AG04450 (cell line): ENCODE measurements at places on chromosomes 16 and 17. TPM values are rescaled to one million over a fixed set of nuclear protein-coding genes. Genes with fewer than 3 reads are reported as not detected.

DNA sequence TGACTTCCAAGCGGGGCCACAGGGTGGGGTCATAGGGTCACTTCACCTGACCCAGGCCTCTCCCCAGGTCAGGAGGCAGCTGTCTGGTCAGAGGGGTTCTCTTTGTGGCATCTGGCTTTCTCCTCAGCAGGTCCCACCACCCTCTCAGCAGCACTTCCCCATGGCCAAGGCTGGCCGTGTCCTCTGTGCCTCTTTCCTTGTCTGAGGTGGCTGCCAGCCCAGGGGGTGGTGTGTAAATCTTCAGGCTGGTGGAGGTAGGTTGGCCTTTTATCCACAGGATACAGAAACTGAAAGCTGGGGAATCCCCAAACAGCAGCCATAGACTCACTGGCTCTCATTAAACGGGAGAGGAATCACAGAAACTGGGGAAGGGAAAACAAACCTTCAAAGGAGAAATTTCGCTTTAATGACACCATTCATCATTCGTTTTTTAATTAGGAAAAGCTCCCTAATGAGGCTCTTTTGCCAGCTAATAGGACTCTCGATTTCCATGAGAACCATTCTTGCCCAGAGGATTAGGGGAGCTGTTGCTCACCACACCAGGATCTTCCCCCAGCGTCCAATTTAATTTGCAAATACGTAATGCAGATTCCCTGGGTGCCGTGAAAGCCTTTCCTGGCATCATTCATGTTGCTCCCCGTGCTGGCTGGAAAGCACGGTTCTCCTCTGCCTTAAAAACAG lies 18.0 kb downstream of the C17orf75 start:
- no peak for DNase-seq

- DNase-seq = no peak
Observed at GRCh38 chr16:35134471-35134870, 1675.1 kb downstream of the TP53TG3F start.

DNA sequence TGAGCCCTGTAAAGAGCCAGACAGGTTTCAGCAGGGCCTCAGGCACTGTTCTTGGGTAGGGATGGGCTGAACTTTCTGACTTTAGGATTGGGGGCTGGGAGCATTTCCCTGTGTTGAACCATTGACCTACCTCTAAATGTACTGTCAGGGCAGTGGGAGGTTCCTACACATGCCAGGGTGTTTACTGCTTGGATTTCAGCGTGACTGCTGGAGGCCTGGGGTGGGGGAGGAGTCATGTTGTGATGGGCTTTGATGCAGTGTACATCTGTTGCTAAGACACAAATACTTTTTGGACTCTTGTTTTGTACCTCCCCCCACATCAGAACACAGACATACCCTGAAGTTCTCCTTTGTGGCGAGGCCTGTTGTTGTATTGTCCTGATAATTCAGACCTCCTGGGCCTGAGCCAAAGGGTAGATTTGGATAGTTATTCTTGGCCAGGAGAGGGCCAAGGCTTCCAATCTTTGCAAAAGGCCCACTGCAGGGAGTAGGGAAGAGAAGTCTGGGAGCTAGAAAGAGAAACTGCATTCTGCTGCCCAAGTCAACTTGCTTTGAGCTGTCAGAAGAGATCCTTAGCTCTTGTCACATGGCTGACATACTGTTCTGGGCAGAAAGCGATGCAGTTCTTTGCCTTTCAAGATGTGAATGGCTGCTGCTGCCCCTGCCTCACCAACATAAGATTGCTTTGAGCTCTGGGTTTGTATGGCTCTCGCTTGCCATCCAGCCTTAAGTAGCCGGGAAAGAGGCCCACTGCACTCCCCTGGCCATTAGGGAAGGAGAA lies 3.7 kb downstream of the NFE2L1 start:
- no peak for DNase-seq

The KRTAP1-1 gene
- polyA plus RNA-seq = 0.19 and 0.27 TPM in 2 replicates

- no peak for DNase-seq
Observed at GRCh38 chr16:79451196-79451816, 149.2 kb downstream of the MAF start.

GRCh38 chr17:36510636-36511035 lies 24.0 kb downstream of the MYO19 start:
- DNase-seq = no peak

The C17orf113 gene
- 0.07 and 0.09 TPM in 2 replicates for polyA plus RNA-seq

- no peak for DNase-seq
Observed at GRCh38 chr17:66630379-66630778, 204.5 kb upstream of the CACNG5 start.

- no peak for DNase-seq
Observed at GRCh38 chr16:65697521-65697920, 575.7 kb upstream of the CDH11 start.

DNA sequence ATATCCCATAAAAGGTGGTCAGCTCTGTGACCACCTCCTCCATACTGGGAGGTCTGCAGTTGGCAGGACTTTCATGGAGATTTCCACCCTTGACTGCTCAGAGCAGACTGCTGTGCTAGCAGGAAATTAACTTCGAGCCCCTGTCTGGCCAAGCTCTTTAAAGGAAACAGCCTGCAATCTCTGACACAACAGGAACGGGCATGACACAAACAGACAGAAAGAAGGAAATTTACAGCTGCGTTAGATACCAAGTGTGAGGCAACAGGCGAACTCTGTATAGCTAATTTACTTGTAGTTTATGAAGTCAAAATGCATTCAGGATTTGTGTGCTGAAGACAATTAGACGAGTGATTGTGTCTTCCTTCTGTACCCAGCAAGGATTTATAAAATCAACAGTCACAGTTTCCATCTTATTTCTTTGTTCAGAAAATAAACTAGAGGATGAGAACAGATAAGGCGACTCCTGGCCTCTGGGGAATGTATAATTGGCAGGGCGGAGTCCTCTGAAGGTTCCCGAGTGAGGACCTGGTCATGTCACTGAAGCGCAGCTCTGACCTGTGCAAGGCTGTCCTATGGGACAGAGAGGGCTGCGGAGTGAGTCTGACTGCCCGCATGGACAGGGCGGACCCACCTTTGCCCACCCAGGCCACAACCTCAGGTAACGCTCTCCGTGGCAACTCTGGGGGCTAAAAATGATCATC lies 16.1 kb downstream of the WIPI1 start:
- DNase-seq = no peak

The LITAFD gene
- not detected in 2 replicates for polyA plus RNA-seq

- DNase-seq = no peak
Observed at GRCh38 chr17:49610883-49611584, 35.4 kb downstream of the NXPH3 start.

The CRYM gene
- 0.12 and 0.21 TPM in 2 replicates for polyA plus RNA-seq

GRCh38 chr17:50922721-50923405 lies 56.7 kb upstream of the TOB1 start:
- no peak for DNase-seq

The PPY gene
- not detected in 2 replicates for polyA plus RNA-seq

DNA sequence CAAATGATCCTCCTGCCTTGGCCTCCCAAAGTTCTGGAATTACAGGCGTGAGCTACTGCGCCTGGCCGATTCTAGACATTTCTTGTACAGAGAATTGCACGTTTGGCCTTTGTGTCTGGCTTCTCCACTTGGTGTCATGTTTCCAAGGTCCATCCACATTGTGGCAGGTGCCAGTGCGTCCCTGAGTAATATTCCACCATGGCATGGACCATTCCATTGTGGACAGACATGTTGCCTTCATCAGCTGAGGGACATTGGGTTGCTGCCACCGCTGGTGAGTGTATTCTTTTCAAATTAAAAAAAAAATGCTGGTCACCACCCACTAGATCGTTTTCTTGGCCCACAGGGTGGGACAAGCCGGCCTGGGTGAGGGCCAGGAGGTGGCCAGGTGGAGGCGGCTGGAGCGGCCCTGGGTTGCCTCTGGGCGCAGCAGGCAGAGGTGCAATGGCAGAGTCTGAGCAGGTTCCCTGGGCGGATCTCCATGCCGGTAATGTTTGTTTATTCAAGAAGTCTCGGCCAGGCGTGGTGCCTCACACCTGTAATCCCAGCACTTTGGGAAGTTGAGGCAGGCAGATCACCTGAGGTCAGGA lies 274.1 kb downstream of the SEC14L1 start:
- no peak for DNase-seq

DNA sequence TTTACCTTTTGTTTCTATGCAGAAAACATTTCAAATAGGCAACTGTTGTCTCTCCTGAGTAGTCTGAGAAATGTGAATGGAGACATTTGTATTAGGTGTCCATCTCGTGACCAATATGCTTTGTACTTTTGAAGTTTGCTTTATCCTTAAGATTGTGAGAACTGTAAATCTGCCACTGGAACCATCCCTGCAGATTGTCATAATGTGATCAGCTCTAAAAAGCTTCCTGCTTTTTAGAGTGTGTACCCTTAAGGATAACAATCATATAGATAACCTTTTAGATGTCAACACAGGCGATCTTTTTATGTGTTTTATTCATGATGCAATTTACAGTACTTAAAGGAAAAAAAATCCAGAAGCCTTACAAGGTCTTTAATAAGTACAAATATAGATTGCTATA lies 63.5 kb downstream of the PRKCA start:
- DNase-seq = no peak

DNA sequence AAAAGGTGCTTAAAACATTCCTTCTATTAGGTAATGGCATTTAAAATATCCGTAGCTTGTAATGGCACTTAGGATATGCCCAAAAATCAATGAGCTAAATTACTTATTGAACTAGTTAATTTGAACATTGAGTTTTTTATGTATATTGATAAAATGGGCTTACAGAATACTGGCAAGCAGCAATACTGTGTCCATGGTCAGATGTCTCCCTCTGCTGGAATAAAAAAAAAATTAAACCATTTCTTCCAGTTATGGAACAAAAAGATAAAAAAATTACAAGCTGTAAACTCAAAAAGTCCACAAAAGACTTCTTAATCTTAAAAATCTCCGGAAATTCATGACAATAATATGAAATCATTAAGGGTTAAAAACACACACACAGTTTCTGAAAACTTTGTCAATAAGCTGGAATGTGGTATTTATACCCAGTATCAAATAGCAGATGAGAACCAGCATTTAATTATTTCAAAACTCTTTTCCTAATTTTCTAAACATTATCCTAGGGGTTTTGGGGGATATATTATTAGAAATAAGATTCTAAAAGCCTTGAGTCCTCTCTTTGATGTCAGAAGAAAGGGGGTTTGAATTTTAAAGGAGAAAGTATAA lies 21.5 kb upstream of the PSMD7 start:
- no peak for DNase-seq

DNA sequence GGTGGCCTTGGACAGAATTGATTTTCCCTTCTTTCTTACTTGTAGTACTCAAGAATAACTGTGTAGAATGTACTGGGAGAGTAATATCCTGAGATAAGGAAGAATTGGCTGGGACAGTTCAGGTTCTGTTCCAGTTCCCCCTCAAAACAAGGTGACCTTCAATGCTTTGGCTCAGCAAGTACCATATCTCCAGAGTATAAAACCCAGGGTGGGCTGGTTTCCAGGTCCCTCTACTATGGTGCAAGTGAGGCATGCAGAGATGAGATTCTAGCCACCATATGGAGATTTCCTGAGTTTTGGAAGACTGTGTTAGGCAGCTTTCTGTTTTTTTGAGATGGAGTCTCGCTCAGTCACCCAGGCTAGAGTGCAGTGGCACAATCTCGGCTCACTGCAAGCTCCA lies 18.1 kb upstream of the DLX3 start:
- no peak for DNase-seq

GRCh38 chr16:22971346-22971924 lies 157.5 kb downstream of the HS3ST2 start:
- no peak for DNase-seq

GRCh38 chr17:74740641-74741387 lies 3.8 kb downstream of the RAB37 start:
- no peak for DNase-seq

- no peak for DNase-seq
Observed at GRCh38 chr17:73255671-73256181, 6.0 kb downstream of the CPSF4L start.

The NTN3 gene
- polyA plus RNA-seq = 0.31 and 0.38 TPM in 2 replicates
